ENCODE measurements at places on chromosomes 13 and 19.

- DNase-seq = no peak
These were observed 301.7 kb downstream of the NDFIP2 start for GRCh38 chr13:79782541-79783205.

- peak; percentile 82 for DNase-seq
These were observed 6.9 kb downstream of the ZNF490 start for GRCh38 chr19:12603714-12604113.

DNA sequence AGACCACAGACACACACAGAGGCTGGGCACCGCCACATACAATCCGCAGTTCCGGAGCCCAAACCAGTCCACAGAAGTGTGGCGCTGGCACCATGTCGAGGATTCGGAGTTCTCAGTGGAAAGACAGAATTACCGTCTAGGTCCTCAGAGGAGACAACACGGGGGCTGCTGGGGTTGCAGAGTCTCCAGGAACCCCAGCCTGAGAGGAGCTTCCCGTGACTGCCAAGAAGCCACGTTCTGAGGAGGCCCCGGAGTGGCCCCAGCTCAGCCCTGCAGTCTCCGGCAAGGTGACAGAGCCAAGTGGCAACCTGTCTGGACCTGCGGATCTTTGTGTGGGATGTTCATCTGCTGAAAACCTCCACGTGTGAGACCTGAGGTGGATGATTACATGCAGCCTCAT, 7.3 kb upstream of the ADPRHL1 start:
- DNase-seq = no peak

DNA sequence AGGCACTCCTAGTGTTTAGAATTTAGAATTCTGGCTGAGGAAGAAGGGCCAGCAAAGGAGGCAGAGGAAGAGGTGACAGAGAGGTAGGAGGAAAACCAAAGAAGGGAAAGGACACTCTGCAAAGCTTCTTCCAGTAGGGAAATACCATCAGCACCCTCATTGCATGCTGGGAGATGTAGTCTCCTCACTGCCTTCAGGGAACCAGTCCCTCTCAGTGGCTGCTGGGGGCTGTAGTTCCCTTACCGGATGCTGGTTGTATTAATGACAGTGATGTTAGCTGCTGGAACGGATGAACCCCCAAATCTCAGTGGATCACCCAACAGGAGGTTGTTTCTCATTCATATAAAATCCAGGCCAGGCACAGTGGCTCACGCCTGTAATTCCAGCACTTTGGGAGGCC, 10.1 kb downstream of the GRIN2D start:
- DNase-seq = peak; percentile 90

DNA sequence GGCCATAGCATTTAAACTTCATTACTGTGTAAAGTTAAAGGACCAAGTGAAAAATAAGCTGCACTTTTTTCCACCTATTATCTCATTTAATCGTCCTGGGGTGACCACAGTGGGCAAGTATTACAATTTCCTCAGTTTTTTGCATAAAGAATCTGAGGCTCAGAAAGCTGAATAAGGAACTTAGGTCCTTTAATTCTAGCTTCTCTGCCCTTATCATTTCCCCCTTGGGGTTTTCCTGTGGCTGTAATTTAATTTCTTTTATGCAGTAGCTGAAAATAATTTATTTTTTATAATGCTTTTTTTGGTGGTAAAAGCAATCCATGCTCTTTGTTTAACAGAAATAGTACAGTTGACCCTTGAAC, 59.8 kb upstream of the RCBTB2 start:
- DNase-seq = no peak

Measured in GM13977 (cell line).